ENCODE measurements at places on chromosomes 4 and X. TPM values are rescaled to one million over a fixed set of nuclear protein-coding genes. Genes with fewer than 3 reads are reported as not detected.
A peak's percentile ranks its signal among the peaks of the same experiment; 100 is the strongest.

Gene AREG
- 0.24 TPM for total RNA-seq

Gene CISD2
- total RNA-seq: 46.0 TPM

Gene TMEM144
- 3.4 TPM for total RNA-seq

GRCh38 chr4:156956826-156957368 lies 14.7 kb downstream of the PDGFC start:
- no peaks in the 10 kb centered on the region for H3K27me3 ChIP-seq
- no peaks in the 10 kb centered on the region for H3K36me3 ChIP-seq
- DNase-seq: no peak
- H3K4me3 ChIP-seq: no peak overlapping the region
- H3K4me1 ChIP-seq: no peaks in the 10 kb centered on the region

DNA sequence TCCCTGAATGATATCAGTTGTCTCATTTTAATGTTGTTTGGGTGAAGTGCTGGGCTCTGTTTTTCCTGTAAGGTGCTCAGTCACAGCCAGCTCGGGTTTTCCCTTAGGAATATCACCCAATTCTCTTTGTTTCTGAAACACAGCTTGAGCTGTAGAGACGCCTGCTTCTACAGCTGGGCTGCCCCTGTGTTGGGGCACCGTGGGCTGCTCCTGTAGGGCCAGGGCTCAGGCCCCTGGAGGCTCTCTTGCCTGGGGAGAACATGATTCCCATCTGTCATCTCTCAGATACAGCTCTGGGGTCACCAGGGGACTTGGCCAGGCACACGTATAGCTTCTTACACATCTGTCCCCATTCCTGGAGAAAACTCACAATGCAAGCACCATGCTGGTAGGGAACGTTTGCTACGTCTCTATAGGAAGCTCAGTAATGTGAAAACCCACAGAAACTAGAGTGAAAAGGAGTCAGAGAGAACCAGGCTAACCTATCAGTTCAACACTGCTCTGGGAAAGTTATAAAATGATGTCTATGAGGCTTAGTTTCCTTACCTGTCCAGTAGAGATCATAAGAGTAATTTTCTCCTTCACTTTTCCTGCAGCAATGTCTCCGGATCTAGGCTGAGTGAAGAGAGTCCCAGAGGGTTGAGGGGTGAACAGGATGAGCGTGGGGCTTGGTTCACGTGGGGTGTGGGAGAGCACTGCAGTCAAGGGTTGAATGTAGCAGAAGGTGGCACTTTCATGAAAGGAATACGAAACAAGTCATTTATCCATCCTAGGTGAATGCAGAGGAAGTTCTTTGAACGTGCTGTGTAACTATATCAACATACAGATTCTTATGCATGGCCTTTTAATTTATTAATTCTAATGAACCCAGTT lies 14.5 kb downstream of the FHDC1 start:
- H3K27ac ChIP-seq: peak overlapping the region; percentile 78
- H3K27me3 ChIP-seq: no peaks in the 10 kb centered on the region
- peak overlapping the region; percentile 22 for H3K4me3 ChIP-seq
- peaks cover 40% of the 10 kb centered on the region for H3K36me3 ChIP-seq
- H3K4me1 ChIP-seq: peaks cover 10% of the 10 kb centered on the region
- no peak for DNase-seq

Gene EXOC1L
- not detected for total RNA-seq

DNA sequence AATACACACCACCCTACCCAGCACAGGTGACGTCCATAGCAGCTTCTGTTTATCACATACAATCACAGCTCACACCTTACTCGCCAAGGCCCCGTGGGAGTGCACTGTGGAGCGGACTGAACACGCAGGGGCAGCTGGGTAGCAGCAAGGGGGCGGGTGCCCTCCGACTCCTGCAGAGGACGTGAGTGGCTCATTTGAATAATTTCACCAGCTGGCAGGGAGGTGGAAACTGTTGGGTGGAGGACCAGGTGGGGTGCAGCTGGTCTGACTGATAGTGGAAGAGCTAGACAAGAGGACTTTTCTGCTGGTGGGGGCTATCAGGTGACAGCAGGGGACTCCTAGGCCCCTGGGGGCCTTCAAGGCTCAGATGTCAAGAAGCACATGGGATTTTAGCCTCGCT lies 16.3 kb downstream of the MAN2B2 start:
- H3K4me1 ChIP-seq: no peaks in the 10 kb centered on the region
- no peak overlapping the region for H3K4me3 ChIP-seq
- H3K36me3 ChIP-seq: no peaks in the 10 kb centered on the region

DNA sequence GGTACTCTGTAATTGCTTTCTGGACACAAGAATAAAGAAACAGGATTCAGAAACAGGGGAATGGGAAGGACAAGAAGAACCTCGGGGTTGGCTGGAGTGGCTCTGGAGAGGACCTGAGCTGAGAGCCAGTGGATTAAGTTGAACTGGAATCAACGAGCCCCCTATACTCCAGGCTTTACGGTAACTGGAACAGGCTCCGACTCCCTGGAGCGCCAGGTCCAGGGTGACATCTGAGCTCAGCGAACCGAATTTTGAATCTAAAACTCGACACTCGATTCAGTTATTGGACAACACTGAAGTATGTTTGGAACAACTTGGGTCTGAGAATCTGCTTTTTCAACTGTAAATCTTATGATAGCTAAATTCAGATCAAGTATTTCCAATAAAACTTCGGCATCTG lies 23.9 kb downstream of the HMX1 start:
- no peak overlapping the region for H3K4me3 ChIP-seq
- H3K27ac ChIP-seq: no peak overlapping the region
- no peaks in the 10 kb centered on the region for H3K4me1 ChIP-seq
- no peaks in the 10 kb centered on the region for H3K27me3 ChIP-seq
- no peaks in the 10 kb centered on the region for H3K36me3 ChIP-seq
- peak; percentile 26 for DNase-seq

DNA sequence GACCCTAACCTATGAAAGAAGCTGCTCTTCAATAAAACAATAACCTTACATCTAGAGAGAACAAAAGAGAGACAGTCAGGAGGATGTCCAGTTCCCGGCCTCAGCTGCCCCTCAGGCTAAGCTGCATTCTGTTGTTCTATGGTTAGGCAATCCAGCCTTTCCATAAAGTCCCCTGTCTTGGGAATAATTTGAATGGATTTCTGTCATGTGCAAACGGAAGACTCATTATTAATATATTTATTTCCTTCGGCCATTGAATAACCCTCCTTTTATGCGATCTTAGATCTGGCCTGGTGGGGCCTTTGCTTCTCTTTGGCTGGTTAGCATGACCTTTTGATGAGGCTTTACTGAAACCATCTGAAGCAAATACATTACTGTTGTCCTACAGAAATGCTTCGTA lies 80.1 kb downstream of the ANKRD50 start:
- no peak overlapping the region for H3K27ac ChIP-seq
- no peaks in the 10 kb centered on the region for H3K36me3 ChIP-seq
- no peak for DNase-seq

DNA sequence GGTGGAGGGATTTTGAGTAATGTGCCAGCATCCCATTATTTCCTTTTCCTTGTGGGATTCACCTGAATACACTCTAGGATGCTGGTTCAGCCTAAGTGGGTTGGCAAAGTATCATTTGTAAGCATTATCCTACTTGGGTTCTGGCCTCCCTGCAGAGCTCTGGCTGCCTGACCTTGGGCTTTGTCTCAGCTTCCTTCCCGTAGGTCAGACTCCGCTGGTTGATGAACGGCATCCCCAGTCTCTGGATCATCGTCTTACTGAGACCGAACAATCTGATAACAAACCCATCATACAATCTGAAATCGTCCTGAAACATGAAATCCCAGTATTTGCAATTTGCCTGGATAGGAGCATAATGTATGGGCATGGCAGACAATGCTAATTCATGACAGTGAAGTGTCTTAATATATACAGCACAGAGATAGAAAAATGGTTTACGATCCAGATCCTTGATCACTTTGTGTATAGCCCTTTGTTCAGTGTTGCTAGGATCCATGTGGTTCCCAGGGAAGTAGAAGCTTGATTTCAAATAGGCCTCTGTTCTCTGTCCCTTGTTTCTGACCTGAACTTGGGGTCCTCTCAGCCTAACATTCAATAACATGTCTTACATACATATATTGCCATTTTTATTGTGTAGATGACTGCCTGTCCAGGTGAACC lies 5.5 kb downstream of the MID2 start:
- no peak for DNase-seq
- H3K27me3 ChIP-seq: peaks cover 5% of the 10 kb centered on the region
- H3K4me1 ChIP-seq: no peaks in the 10 kb centered on the region
- H3K27ac ChIP-seq: no peak overlapping the region

Gene FRMD7
- total RNA-seq: not detected

- H3K27me3 ChIP-seq: no peaks in the 10 kb centered on the region
- no peak for DNase-seq
- peaks cover 26% of the 10 kb centered on the region for H3K36me3 ChIP-seq
- no peaks in the 10 kb centered on the region for H3K4me1 ChIP-seq
Measured at GRCh38 chr4:120877021-120877420, 45.5 kb downstream of the PRDM5 start.

DNA sequence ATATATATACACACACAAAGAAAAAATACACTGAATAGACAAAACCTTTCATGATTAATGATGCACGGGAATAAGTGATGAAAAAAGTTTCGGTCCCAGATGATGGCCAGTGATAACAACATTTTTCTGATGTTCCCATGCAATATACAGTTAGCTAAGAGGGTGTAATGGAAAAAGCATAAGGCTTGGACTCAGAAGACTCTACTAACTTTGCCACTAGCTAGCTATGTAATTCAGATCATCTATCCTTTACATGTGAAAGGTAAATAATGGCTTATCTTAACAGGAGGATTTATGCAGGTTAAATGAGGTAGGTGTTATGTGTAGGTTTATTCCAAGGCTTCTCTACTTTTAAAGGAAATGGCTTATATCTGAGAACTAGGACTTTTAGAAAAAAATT lies 4.3 kb downstream of the RPS3A start:
- no peak for DNase-seq
- H3K36me3 ChIP-seq: peaks cover 66% of the 10 kb centered on the region
- H3K4me3 ChIP-seq: no peak overlapping the region
- no peaks in the 10 kb centered on the region for H3K27me3 ChIP-seq
- H3K27ac ChIP-seq: no peak overlapping the region

- H3K27me3 ChIP-seq: no peaks in the 10 kb centered on the region
- H3K4me3 ChIP-seq: no peak overlapping the region
- H3K36me3 ChIP-seq: no peaks in the 10 kb centered on the region
- no peak overlapping the region for H3K27ac ChIP-seq
- H3K4me1 ChIP-seq: no peaks in the 10 kb centered on the region
Measured at GRCh38 chr4:122639181-122639580, 18.3 kb upstream of the IL21 start.

Gene PDE5A
- 15.7 TPM for total RNA-seq

GRCh38 chr4:82398263-82398662 lies 24.5 kb upstream of the HNRNPD start:
- no peak overlapping the region for H3K4me3 ChIP-seq
- no peaks in the 10 kb centered on the region for H3K27me3 ChIP-seq
- H3K36me3 ChIP-seq: no peaks in the 10 kb centered on the region
- H3K4me1 ChIP-seq: no peaks in the 10 kb centered on the region
- H3K27ac ChIP-seq: no peak overlapping the region

DNA sequence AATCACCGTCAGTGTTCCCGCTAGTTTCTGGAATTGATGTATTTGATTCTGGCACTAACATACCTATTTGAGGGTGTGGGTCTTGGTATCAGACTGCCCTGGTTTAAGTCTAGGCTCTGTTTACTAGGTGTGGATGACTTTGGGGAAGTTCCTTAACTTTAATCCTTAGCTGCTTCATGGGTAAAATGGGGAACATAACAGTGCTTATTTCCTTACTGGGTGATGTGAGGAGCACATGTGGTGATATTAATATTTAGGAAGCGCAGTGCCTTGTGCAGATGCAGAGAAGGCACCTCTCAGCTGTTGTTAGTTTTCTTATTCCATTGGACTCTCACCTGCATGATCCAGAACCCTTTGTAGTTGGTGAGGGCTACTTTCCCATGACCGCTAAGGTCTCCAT lies 17.1 kb downstream of the RNF4 start:
- peaks cover 2% of the 10 kb centered on the region for H3K4me1 ChIP-seq
- H3K27ac ChIP-seq: no peak overlapping the region
- no peak for DNase-seq
- H3K36me3 ChIP-seq: peaks cover 17% of the 10 kb centered on the region
- H3K27me3 ChIP-seq: no peaks in the 10 kb centered on the region

GRCh38 chr4:7960790-7961655 lies 21.4 kb upstream of the AFAP1 start:
- no peak for DNase-seq
- H3K27me3 ChIP-seq: no peaks in the 10 kb centered on the region
- no peaks in the 10 kb centered on the region for H3K36me3 ChIP-seq
- peaks cover 2% of the 10 kb centered on the region for H3K4me1 ChIP-seq
- no peak overlapping the region for H3K4me3 ChIP-seq

Gene DCX
- total RNA-seq: 2.0 TPM

Gene F8A3
- total RNA-seq: 5.6 TPM

Gene PFKFB1
- 0.31 TPM for total RNA-seq

- no peaks in the 10 kb centered on the region for H3K27me3 ChIP-seq
- H3K36me3 ChIP-seq: no peaks in the 10 kb centered on the region
- DNase-seq: no peak
- no peak overlapping the region for H3K4me3 ChIP-seq
Measured at GRCh38 chr4:85824166-85824945, 349.4 kb downstream of the ARHGAP24 start.

DNA sequence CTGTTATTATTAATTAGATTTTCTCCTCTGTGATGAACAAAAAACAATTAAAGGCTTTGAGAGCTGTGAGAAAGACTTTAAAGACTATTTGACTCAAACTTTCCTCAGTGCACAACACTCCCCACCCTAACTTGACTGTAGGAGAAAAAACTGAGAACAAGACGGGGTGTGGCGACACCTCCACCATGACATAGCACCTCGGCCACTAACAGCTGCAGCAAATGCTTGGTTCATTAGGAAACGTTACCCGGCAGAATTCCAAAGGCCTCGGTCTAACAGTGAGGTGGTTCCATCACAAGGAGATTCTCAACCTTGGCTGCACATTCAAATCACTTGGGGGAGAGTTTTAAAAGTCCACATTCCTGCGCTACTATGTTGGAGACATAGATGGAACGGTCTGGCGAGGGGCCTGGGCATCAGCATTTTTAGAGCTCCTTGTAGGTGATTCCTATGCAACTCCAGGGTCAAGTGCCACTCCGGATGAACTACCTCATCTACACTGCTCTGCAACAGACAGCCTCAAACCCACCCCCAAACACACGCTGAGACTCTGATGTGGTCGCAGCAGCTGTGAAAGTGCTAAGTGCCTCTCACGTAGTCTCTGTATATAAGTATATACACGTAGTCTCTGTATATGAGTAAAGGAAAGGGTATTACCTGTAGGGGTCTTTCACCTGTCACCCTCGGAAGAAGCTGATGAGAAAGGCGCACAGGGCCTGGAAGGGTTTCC lies 1.0 kb downstream of the FGFBP2 start:
- H3K36me3 ChIP-seq: peaks cover 9% of the 10 kb centered on the region
- no peak overlapping the region for H3K4me3 ChIP-seq
- no peaks in the 10 kb centered on the region for H3K27me3 ChIP-seq
- H3K27ac ChIP-seq: no peak overlapping the region
- H3K4me1 ChIP-seq: peaks cover 3% of the 10 kb centered on the region

- no peak overlapping the region for H3K4me3 ChIP-seq
- no peaks in the 10 kb centered on the region for H3K27me3 ChIP-seq
- peaks cover 4% of the 10 kb centered on the region for H3K4me1 ChIP-seq
Measured at GRCh38 chr4:7531640-7531994, 96.9 kb upstream of the PSAPL1 start.

GRCh38 chr4:94032754-94033153 lies 174.9 kb upstream of the SMARCAD1 start:
- peak; percentile 36 for DNase-seq
- H3K27ac ChIP-seq: no peak overlapping the region
- H3K36me3 ChIP-seq: no peaks in the 10 kb centered on the region

Gene MAB21L2
- total RNA-seq: not detected

Gene TLR6
- total RNA-seq: 0.07 TPM
